ENCODE measurements at places on chromosomes 4 and X.
A peak's percentile ranks its signal among the peaks of the same experiment; 100 is the strongest.

DNA sequence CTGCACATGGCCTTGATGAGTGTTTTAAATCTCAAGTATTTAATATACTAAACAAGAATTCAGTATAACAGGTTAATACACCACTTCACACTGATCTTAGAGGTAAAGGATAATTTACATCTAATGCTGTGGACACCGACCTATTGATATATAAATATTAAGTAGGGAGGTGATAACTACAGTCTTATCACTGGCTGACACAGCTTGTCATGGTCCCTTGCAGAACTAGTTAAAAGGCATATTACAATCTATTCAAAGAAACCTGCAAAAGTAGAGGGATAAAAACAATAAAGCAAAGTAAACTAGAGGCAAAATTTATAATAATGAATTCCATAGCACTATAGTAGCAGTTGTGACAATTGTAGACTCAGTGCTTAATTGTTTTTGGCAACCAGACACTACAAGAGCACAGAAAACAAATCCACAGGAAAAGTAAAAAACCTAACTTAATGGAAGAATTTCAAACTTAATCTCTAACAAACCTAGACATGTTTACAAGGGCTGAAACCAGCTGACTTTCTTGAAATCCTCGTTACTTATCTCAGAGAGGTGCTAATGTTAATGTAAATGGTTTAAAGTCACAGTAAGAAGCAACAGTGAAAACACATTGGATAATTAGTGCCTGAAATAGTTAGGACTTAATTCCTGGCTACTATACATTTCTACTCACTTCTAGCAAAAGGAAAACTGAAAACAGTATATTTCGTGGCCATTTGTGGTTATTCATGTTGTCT is 25.0 kb downstream of the MFAP3L start:
- DNase-seq: no peak

DNA sequence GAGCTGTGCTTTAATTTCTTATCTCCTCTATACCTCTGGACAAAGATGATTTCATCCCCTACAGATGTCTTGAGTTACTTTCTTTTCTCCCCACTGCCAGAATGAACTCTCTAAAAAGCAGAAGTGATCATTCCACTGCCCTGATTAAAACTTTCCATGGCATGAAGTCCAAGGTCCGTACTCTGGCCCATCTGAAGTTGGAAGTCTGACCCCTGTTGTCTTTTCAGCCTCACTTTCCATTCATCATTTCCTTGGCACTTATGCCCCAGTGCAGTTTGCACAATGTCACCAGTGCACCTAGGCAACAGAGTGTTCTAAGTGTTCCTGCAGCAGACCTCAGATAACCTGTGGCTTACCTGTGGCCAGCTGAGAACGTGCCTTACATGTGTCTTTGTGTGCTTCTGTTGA is 242.4 kb downstream of the FRAS1 start:
- DNase-seq: no peak

DNA sequence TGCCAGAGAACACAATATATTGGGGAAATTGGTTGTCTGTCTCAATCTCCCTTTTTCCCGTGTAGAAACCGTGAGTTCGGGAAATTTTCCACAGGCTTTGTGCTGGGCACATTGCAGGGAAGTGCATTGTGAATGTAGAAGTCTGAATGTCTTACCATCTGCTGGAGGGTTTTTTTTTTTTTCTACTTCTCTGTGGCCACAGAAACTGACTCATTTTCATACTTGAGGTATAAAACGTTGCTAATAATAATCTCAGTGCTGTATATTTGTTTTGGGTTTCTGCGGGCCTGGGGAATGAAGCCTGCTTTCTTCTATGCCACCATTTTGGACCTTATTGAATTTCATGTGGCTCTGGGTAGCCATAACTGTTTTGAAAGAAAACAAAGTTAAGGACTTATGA is 1001.2 kb downstream of the STIM2 start:
- DNase-seq: no peak

GRCh38 chr4:7159923-7160322 is 32.4 kb upstream of the SORCS2 start:
- no peak for DNase-seq

- DNase-seq: no peak
Measured at GRCh38 chrX:130028196-130028595, 45.8 kb downstream of the BCORL1 start.

GRCh38 chr4:82053396-82053795 is 320.4 kb downstream of the HNRNPD start:
- DNase-seq: no peak

- no peak for DNase-seq
Measured at GRCh38 chr4:99457270-99457669, 22.1 kb upstream of the ADH7 start.

GRCh38 chrX:101430457-101431078 is 22.5 kb downstream of the HNRNPH2 start:
- no peak for DNase-seq

DNA sequence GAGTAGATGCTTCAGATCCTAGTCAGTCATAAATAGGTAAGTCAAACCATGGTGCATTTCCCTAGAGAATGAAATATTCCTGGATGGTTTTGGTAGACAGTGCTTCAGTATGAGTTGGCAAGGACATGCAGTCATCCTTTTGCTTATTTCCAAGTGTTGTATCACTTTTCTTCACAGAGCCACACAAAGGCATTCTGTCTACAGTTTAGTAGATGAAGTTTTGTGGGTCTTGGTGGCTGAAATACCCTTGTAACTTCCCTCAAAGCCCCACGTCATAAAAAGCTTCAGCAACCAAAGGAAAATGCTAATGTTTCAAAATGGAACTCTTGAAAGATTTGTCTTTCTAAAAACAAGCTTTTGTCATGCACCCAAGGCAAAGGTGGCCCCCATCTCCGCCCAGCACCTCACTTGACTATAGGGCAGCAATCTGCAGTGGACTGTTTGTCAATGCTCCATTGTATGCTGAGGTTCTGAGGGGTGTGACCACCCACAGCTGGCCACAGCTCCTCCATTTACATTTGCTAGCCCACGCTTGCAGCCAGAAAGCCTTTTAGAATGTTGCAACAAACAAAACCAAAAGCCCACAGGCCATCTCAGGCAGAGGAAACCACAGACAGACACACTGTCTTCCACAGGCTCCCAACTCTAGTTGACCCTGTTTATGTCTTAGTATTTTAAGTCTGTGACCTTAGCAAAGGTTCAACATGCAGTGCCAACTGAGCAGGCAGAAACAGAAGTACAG is 87.1 kb upstream of the FAM9C start:
- DNase-seq: no peak

DNA sequence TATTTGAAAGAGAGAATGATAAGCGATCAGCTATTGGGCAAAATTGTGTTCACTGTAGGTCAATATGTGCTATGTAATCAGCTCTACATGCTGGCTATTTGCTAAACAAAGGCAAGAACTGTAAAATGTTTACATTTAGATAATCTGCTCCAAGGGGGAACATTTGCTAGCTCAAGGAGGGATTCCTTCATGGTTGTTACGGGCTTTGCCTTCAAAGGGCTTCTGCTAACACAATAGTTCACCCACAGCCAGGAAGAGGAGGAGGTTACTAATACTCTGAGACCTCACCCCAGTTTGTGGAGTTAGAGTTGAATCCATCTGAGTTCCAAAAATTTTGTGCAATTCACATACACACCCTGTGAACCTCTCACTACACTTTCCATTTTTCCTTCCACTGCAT is 107.6 kb upstream of the BMP3 start:
- no peak for DNase-seq

GRCh38 chr4:87465739-87466366 is 43.5 kb downstream of the NUDT9 start:
- no peak for DNase-seq

- no peak for DNase-seq
Measured at GRCh38 chrX:1435241-1435895, 17.3 kb downstream of the ASMTL start.

GRCh38 chr4:150820409-150820808 is 194.7 kb downstream of the LRBA start:
- DNase-seq: no peak

GRCh38 chrX:136304493-136304892 is 3.7 kb downstream of the ADGRG4 start:
- no peak for DNase-seq

DNA sequence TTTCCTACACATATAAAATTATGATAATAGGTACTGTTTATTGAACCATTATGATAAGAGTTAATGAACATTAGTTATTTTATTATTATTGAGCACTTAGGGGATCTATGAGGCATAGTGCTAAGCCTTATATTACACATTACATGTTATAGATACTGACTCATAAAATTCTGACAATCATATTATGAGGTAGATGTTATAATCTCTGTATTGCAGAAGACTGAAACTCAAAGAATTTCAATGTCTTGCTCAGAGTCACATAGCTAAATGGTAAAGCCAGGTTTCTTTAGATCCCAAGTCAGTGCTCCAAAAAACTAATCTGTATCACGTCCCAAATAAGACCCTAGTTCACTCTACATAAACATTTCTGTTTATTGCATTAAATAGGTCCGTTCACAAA is 207.2 kb upstream of the CNKSR2 start:
- DNase-seq: no peak

GRCh38 chr4:56973336-56973735 is 4.1 kb downstream of the NOA1 start:
- DNase-seq: no peak

DNA sequence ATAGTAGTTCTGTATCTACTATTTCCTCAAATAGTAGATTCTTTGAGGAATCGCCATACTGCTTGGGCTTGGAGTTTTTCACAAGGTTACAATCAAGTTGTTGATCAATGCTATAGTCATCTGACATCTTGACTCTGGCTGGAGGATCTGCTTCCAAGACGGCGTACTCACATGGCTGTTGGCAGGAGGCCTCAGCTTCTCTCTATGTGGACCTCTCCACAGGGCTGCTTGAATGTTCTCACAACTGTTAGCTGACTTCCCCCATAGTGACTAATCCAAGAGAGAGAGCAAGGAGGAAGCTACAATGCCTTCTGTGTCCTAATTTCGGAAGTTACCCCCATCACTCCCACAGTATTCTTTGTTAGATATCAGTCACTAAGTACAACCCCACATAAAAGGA is 10.3 kb downstream of the EGFL6 start:
- DNase-seq: no peak

- DNase-seq: no peak
Measured at GRCh38 chr4:38995660-38996005, 36.6 kb downstream of the TMEM156 start.

DNA sequence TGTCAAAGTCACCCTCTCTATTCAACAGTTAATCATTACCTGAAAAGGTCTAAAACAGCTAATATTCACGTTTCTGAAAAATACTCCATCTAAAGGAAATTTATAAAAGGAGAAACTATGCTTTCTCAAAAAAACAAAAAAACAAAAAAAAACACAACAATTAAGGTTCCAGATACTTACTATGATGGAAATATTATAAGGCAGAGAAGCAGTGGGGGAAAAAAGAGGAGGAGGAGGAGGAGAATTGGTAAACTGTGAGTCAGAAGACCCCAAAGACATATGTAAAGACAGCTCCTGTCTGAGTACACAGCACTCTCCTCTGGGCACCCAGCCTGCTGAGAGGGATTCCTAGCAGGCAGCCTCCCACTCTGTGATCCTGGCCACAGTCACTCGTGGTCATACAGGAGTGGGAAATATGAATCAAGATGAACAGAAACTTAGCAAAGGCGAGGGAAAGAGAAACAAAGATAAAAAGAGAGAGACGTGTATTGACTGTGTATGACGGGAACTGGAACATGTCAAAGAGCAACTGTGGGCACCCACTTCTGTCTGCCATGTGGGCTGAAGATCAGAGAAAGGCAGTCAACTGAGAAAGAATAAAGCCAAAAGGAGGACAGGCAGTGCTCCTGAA is 12.5 kb downstream of the KLHL15 start:
- DNase-seq: no peak

- DNase-seq: peak; percentile 37
Measured at GRCh38 chrX:119067023-119067739, 5.6 kb upstream of the CT47C1 start.

GRCh38 chr4:184444215-184444952 is 30.0 kb downstream of the IRF2 start:
- no peak for DNase-seq

DNA sequence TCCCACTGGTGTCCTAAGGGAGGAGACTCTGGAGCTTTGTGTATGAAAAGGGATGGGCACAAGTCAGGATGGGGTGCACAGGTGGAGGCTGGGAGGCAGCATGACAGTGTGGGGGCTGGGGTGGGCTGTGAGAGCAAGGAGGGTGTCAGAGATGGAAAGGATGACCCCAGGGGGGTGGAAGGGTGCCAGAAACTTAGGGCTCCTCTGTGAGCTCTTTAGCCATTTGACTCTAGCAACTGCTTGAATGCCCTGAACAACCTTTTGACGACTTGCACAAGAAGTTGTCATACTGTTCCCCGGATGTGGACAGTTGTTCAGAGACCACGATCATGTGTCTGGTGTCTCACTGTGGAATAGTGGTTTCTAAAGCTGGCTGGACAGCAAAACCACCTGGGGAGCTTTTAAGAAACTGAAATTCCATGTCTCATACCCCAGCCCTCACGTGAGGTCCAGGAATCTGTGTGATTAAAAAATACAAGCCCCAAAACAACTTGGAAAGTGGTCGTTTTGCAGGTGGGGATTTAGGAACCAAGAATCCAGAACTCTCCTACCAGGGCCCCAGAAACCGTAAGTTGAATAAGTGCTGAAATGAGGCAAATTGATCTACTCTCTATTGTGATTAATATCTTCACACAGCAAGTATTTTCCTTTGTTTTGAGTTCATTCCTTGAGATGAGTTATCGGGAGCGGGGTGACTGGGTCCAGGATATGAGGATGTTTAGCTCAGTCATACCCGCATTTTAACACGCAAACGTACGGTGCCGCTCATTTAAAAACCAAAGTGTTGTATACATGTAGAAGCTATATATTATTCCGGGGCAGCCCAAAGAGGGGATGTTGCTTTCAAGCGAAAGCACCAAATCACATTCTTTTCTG is 3.4 kb downstream of the RHOH start:
- DNase-seq: no peak

DNA sequence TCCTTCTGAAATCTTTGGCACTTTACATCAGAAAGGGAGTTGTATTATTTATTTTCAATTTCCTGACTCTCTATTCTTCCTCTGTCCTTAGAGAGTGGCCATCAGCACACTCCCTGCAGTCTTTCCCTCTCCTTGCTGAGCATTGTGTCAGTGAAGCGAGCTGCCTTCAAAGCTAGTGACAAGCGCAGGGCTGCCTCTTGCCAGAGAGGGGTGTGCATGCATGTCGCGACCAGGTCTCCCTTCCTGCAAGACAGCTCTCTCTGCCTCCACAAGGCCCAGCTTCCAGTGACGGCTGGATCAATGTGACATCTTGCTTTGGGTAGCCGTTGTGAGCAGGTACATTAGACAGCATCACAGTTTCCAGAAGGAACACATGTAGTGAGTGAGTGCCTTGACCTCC is 810.9 kb upstream of the TENM3 start:
- no peak for DNase-seq

GRCh38 chr4:174600391-174600790 is 78.1 kb upstream of the HPGD start:
- DNase-seq: no peak

GRCh38 chrX:17732138-17732783 is 5.0 kb upstream of the SCML1 start:
- no peak for DNase-seq

GRCh38 chrX:101362757-101363156 is 14.2 kb upstream of the TIMM8A start:
- no peak for DNase-seq

GRCh38 chrX:115584696-115585095 is 23.7 kb downstream of the PLS3 start:
- DNase-seq: no peak

Measured in 8988T (cell line).